Endothelial cell of umbilical vein (primary cell): ENCODE measurements at places on chromosomes 5 and 9.
A peak's percentile ranks its signal among the peaks of the same experiment; 100 is the strongest.

GRCh38 chr9:6711403-6711802 is 46.4 kb upstream of the KDM4C start:
- no peak for DNase-seq

- no peak for DNase-seq
Measured at GRCh38 chr5:158565017-158565789, 534.5 kb downstream of the EBF1 start.

DNA sequence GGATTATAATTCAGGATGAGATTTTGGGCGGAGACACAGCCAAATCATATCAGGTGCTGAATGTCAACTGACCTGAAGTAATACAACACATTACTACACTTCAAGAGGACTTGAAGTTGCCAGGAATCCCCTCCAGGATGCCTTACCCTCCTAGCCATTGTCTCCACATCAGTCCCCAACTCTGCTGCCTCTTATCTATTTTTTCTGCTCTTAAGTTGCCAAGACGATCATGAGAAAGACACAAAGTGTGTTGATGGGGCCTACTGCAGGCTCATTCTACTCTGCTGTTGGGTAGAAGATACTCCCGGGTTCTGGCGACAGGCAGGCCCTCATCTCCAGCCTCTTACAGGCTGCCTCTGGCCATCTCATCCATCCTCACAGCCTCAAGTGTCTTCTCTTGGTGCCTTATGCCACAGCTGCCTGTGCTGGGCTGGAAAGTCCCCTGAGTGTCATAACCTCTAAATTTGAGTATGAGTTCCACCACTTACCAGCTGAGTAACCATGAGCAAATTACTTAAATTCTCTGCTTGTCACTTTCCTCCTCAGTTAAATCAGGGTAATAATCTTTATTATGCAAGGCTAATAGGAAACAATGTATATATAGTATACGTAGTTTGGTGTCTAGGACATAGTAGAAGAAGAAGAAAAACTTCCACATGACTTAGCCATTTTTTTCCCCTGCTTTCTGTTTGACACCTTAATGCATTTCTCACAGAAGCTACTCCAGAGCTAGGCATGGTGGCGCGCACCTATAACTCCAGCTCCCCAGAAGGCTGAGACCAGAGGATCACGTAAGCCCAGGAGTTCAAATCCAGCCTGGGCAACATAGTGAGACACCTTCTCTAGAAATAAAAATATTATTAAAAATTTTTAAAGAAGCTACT is 73.0 kb upstream of the SNX2 start:
- no peak for DNase-seq

- DNase-seq, result peak; percentile 28
Measured at GRCh38 chr5:133225671-133226152, 173.9 kb downstream of the HSPA4 start.

- DNase-seq, result no peak
Measured at GRCh38 chr5:3987867-3988266, 392.2 kb downstream of the IRX1 start.
